GM18507 (cell line): ENCODE measurements at places on chromosomes 12 and 14.

GRCh38 chr14:96362071-96362964, 823 bp downstream of the ATG2B start:
- no peak for DNase-seq

DNA sequence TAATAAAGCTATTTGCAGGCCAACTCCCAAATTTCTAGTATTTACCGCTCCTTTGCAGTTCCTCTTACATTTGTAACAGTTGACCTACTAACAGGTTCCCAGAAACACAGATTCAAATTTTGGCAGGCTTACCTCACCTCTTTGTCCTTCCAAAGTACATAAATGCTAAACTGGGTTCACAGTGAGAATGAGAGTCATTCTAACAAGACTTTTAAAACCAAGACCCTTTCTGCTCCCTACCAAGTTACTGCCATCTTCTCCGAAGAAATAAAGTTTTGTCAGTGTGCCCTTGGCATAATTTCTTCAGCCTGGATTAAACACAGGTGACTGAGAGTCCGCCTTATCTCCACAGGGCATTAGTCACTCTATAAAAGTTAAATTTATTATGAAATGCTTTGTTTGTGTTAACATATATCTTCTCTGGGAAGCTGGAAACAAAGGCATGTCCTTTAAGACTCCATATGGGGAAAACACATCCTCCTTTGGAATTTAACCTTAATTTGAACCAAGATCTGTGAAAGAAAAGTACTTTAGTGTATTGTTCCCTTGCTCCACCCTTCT, 28.2 kb downstream of the FOXA1 start:
- DNase-seq = no peak

DNA sequence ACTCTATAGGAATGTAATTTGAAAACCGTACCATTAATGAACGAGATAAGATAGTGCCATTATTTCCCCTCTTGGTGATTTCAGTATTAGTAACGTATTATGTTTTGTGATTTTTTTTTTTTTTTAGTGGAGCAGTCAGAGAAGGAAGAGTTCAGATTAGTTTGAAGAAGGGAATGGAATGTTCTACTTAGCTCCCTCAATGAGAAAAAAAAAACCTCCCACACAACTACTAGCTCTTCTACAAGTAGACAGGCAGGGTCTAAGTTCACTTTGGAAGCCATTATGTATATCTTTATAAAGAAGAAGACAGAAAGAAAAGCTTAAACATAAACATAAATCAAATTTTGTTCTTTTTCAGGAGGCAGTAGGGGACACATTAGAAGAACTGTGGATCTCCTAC, 27.3 kb downstream of the PNMA1 start:
- no peak for DNase-seq

GRCh38 chr14:99182548-99183250, 89.3 kb downstream of the BCL11B start:
- no peak for DNase-seq

DNA sequence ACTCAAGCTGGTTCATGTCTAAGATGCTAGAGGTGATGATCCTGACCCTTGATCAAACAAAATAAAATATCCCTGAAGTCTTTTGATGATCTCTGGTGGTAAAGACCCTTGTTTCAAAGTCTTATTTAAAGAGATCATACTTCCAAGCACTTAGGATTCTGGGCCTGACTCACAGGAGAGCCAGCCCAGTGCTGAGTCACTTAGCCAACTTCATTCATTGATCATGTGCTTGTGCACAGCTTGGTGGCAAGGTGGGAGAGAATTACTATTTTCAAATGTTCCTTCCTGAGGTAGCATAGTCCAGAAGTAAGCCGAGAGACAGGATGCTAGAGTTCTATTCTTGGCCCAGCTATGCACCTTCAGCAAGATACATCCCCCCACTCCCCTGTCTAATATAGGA, 40.6 kb downstream of the SCN8A start:
- no peak for DNase-seq

- DNase-seq = no peak
Observed at GRCh38 chr12:12353276-12353675, 3.2 kb upstream of the MANSC1 start.

GRCh38 chr14:24179961-24180796, 8.3 kb downstream of the REC8 start:
- no peak for DNase-seq

DNA sequence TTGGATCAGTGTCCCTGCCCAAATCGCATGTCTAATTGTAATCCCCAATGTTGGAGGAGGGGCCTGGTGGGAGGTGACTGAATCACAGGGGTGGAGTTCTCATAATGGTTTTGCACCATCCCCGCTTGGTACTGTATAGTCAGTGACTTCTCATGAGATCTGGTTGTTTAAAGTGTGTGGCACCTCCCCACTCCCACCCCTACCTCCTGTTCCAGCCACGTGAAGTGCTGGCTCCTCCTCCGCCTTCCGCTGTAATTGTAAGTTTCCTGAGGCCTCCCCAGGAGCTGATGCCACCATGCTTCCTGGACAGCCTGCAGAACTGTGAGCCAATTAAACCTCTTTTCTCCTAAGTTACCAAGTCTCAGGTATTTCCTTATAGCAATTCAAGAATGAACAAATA, 67.2 kb downstream of the FERMT2 start:
- no peak for DNase-seq

GRCh38 chr12:22248571-22249115, 85.9 kb downstream of the ST8SIA1 start:
- DNase-seq = no peak

DNA sequence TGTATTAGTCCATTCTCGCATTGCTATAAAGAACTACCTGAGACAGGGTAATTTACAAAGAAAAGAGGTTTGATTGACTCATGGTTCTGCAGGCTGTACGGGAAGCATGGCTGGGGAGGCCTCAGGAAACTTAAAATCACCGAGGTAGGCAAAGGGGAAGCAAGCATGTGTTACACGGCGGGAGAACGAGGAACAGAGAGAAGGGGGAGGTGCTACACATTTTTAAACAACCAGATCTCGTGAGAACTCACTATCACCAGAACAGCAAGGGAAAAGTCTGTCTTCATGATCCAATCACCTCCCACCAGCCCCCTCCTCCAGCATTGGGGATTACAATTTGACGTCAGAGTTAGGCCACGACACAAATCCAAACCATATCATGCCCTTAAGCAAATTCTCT, 13.3 kb upstream of the MAX start:
- DNase-seq = no peak

DNA sequence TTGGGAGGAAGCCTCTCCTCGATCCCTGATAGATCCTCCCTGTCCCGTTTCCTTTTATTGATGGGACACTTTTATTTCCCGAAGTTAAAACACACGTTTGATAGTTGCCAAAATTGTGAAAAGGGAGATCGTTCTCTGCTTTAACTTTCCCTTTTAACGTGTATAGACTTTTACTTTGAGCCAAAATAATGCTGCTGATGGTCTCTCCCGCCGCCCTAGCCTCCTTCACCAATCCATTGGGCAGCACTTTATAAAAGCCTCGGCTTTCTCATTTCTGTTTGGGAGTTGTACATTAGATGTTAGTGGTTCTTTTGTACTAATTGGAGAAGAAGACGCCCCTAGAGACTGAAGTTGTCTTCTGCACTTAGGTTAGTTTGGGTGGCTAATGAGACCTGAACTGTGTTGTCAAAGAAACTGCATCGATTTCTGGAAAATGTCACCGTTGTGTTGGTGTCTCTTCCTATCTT, 1.4 kb downstream of the TMTC2 start:
- no peak for DNase-seq

- no peak for DNase-seq
Observed at GRCh38 chr12:111360325-111360930, 8.5 kb downstream of the PHETA1 start.

DNA sequence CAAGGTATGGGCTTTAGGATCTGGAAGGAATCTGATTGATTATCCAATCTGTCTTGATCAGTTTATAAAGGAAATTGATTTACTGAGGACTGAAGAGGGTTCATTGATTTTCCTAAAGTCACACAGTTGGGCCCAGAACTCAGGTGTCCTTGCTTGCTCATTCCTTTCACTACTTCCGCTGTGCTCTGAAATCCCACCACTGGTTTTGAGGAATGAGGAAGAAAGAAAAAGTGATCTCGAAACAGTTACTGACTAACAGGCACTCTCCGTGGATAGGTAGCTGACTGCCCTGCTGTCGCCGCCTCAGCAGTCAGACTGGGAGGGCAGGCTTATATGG, at the start of gene FITM1:
TSS of gene FITM1 (plus strand) at position 280 of the 337 bp plus-strand sequence. CDS start 905 bp downstream, outside the sequence.
- no peak for DNase-seq

GRCh38 chr12:125249066-125249824, 184.0 kb downstream of the AACS start:
- no peak for DNase-seq

DNA sequence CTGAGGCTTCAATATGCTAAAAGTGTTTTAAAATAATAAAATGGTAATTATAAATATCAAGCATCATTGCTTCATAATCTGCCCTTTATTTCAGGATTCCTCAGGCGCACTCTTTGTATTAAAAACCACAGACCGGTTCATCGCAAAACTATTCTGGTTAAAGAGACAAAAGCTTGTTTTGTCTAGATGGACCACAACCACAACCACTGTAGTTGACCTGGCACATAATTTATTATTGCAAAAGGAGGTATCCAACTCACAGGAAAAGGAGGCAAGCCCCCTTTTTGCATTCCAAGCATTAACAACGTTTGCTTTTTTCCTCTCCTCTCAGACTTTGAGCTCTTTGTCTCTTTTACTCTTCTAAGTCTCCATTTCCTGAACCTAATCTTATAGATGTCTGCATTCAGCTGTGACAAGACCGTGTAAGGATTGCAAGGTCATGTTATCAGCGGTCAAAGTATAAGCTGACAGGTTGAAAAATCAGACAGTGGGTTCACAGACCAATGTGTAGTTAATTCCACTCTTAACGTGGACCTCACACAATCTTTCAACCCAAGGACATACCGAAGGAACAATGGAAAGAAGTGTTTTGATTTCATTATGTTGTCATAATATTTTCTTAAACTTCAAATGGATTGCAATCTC, 1057.6 kb downstream of the GALC start:
- DNase-seq = no peak

DNA sequence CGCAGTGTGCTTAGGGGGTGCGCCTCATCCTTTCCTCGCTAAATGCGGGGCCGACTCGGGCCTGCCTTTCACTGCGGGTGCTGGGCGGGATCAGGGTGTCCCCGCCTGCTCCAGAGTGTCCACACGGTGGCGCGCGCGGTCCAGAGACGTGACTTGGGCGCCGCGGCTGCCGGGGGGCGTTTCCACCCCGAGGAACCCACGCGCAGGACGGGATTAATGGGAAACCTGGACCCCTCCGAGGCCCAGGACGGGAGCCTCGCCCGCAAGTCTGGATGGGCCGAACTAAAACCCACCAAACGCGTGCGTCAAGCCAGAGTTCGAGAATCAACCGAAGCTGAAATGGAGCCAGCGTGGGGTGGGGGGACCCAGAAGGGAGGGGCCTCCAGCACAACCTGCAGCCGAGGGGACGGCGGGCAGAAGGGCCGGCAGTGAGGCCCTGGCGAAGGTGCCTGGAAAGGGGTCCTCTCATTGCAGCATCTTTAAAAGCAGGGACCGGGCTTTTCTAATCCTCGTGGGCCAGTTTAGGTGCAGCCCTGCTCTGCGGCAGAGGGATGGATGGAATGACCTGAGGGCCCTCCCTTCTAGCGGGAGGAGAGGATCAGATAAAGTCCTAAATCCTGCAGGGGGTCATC, 93.3 kb downstream of the NINJ2 start:
- DNase-seq = peak; percentile 90

DNA sequence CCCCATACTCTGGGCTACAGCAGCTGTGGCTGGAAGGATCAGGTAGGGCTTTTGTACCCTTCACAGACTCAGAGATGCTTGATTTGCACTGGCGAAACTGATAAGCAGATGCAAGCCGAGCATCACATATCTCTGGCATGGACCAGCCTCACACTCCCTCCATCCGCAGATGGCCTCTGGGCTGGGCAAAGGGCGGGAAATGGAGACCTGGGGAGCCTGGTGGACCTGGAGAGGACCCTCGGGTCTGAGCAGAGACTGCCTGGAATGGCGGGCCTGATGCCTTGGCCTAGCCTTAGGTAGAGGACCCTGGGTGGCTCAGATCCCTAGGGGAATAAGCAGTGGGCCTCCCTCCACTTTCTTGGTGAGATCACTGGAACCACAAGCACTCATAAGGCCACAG, 53.2 kb downstream of the GALNT16 start:
- no peak for DNase-seq

GRCh38 chr12:131385313-131386166, 325.4 kb upstream of the SFSWAP start:
- DNase-seq = no peak

DNA sequence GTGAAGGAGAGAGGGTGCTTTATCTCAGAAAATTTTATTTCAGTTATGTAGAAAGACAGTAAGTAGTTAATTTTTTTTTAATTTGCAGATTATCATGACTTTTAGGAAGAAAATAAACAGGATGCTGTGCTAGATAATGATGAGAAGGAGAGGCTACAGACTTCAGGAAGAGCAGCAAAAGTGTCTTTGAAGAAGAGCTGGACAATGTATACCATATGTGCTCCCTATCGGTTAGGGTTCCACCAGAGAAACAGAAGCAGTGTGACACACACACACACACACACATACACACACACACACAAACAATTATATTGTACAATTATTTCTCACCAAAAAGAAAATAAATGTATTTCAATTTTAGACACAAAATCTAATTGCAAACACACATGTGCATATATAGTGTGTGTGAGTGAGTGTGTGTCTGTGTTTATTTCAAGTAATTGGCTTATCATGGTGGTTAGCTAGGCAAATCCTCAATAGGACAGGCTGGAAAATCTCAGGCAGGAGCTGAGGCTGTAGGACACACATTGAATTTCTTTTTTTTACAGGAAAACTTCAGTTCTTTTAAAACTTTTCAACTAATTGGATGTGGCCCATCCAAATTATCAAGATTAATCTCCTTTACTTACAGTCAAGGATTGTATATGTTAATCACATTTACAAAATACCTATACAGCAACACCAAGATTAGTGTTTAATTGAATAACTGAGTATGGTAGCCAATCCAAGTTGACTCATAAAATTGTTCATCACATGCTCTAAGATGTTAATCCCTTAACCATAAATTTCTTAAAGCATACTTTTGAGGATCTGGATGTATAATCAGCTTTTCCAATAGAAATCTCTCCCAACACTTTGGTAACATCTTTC, 235.8 kb upstream of the DCN start:
- DNase-seq = no peak

GRCh38 chr12:122318607-122319605, 52.6 kb upstream of the VPS33A start:
- no peak for DNase-seq

- DNase-seq = no peak
Observed at GRCh38 chr12:4280351-4281163, 7.0 kb downstream of the CCND2 start.
